ENCODE measurements at places on chromosomes 4 and X.

- DNase-seq = no peak
Measured at GRCh38 chr4:26299254-26299882, 21.4 kb upstream of the RBPJ start.

GRCh38 chr4:90960433-90960832, 833.2 kb downstream of the CCSER1 start:
- DNase-seq = no peak

DNA sequence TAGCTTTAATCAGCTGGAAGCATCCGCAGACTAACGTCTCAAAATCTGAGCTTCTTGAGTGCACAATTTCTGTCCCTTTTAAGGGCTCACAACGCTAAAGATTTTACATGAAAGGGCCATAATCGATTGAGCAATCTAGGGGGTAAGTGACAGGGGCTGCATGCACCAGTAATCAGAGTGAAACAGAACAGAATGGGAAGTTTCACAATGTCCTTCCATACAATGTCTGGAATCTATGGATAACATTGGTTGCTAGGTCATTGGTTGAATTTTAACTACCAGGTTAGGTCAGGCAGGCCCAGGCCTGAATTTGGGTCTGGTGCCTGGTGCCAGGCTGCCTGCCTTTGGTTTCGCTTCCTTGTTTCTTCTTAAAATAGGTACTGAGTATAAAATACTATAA, 42.0 kb upstream of the MTMR8 start:
- DNase-seq = no peak

DNA sequence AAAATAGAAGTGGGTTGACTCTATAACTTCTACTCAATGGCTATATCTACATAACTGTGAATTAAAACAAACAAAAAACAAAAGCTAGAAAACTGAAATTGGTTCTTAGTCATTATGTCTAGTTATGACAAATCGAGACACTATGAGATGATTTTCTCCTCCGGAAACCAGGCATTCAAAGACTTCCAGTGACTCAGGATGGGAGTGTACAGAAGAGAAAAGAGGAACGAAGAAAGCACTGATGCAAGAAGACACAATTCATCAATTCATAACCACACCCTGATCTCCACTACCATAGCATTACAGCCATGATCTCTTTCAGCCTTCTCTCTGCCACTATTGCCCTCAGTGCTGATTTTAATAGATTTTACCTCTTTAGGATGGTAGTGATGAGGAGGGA, 253.6 kb downstream of the CBLL2 start:
- no peak for DNase-seq

DNA sequence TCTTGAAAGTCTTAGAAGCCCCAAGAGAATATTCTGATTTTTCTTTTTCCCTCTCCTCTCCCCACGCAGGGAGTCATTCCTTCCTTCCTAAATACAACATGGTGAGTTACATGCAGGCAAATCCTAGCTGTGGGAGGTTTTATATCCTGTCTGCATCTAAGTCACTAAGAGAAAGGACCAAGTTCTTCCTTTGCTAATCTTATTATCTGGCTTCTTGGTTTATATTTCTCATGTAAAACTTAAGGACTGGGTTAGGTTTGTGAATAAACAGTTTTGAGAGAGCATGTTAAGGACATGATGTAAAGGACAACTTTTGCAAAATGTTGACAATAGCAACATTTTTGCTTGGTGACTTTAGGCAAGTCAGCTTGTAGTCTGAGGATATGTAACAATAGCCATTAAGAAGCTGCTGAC, 5.1 kb upstream of the CXCL9 start:
- DNase-seq = no peak
